ENCODE measurements at places on chromosomes 13 and 19.

DNA sequence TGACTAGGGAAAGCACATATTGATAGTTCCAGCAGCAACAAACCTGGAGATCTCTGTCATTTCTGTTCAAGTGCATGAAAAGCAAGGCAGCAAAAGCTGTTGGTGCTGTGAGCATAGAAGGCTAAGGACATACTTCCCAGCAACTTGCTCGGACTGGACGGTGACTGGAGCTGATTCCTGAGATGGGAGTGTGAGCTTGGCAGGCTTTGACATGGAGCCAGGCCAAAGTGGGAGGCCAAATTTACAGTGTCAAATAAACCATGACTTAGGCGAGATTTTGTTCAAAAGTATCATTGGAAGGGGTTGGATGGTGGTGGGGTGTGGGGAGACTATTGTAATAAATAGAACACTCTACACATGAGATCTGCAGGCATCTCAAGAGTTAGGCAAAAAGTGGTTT, 5.9 kb upstream of the ARGLU1 start:
- DNase-seq, result no peak

- peak; percentile 18 for DNase-seq
Observed at GRCh38 chr13:103140001-103140671, 73.9 kb upstream of the SLC10A2 start.

DNA sequence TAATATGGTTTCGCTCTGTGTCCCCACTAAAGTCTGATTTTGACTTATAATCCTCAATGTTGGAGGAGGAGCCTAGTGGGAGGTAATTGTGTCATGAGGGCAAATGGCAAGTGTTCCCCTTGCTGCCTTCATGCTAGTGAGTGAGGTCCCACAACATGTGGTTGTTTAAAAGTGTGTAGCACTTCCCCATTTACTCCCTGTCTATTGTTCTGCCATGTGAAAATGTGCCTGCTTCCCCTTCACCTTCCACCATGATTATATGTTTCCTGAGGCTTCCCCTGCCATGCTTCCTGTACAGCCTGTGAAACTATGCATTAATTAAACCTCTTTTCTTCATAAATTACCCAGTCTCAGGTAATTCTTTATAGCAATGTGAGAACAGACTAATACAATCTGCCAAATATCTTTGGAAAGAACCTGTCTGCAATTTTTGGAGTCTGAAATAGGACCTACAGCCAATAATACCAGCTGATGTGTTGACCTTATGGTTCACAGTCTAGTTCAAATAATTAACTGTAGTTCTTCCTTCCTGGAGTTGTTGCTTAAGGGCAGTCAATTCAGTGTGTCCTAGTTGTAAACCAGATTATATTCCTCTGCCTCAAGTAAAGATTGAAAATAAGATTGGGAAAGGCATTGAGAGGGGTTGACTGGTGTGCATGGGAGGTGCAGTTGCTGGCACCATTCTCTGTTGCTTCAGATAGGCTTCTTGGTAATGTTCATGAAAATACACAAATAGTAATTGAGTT, 1442.9 kb downstream of the SLITRK1 start:
- DNase-seq, result no peak

DNA sequence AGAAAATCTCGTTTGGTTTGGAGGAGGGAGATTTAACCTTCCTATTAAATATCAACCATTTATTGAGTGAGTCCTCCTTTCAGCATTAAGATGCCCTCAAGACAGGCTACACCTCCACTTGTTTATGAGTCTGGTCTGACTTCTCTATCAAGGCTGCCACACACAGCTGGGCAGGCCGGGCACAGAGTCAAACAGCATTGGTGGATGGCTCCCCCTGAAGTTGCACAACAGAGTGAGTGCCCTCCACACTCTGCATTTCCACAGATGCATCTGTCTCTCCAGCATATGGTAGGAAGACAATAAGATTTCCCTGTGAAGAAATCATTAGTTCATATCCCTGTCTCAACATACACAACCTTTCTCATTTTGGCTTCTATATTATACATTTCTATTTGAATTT, 31.4 kb downstream of the PHF11 start:
- no peak for DNase-seq

DNA sequence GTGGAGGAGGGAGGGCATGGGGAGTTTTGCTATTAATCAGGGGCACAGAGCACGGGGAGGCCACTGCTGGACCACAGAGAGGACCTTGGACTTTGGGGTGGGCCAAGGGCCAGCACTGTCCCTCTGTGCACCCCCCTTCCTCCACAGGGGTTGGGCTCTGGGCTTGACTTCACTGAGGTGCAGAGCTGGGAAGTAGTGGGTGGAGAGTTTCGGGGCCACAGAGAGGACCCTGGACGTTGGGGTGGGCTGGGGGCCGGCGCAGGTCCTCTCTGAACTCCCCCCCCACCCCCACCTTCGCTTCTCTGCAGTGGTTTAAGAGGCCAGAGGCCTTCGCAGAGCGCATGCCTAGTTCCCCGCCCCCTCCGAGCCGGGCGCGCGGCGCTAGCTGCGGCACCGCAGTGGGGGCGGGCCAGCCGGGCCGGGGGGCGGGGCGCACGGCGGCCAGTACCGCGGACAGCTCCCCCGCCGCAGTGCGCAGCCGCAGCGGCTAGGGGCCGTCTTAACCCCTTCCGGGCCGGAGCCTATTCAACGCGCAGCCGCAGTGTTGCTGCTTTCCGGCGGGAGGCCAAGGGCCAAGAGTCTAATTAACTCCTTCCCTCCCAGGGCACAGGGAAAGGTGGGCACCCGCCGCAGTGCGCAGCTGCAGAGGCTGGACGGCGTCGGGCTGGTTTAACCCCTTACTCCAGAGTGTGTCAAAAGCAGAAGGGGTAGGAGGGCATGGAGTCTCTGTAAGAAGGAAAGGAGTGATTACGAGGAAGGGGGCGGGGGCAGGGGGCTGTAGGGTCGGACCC, 3.7 kb downstream of the KCNC3 start:
- no peak for DNase-seq

DNA sequence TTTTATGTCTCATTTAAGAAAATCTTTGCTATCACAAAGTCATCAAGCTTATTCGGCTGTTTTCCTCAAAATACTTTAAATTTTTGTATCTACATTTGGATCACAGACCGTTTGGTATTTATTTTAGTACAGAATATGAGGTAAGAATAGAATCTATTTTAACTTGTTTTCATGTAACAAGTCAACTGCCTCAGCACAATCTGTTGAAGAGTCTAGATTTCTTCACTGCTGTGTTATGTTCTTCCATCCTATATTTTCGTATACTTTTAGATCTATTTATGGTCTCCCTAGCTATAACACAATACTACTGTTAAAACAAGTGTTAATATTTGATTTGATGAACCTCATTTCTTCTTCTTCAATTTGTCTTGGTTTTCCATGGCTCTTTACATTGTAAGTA, 61.6 kb upstream of the SGCG start:
- no peak for DNase-seq

DNA sequence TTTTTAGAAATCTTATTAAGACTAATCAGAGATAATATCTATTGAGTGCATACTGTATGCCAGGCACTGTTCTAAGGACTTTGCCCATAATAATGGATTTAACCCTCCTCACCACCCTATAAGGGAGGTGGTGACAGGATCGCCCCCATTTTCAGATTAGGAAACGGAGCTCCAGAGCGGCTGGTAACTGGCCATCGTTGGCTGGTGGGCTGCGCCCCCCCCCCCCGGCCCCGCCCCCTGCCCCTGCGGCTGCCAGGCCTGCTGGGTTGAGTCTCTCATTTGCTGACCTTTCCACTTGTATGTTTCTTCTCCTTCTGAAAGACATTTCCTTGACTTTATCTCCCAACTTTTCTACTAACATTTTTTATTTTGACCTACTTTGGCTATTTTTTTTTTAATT, 8.5 kb downstream of the ARHGEF7 start:
- DNase-seq, result no peak

- DNase-seq, result no peak
Observed at GRCh38 chr19:46076031-46076880, 35.5 kb upstream of the IGFL4 start.

DNA sequence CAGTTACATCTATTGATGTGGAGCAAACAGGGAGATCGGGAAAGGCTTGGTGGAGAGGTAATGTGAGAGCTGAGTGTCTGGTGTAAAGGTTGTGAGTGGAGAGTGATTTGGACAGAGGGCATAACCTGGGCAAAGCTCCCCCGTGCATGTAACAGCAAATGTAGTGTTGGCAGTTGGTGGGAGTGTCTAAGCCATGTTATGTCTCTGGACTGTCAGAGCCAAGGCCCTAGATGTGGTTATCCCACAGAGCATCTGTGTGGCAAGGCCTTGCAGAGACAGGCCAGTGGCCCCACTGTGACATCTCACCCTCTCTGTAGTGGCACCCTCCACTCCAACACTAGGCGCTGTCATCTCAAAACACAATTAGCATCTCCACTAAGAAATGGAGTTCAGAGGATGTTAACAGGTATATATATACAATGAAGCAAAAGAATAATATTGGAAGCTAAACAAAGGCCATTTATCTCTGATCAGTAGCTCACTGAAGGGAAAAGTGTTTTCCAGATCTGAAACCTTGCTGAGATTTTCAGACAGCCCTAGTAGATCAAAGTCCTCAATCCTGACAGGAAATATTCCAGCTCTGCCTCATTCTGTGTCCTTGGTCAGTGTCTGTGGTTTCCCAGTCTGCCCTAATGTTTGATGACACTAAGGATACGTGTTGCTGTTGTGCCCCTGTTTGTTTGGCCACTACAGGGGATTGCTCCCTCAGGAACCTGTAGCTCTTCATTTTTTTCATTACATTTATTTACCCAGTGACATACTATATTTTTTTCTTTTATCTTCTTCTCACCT, 20.2 kb downstream of the POLR1D start:
- DNase-seq, result no peak

GRCh38 chr13:25116044-25116443, 20.1 kb downstream of the PABPC3 start:
- no peak for DNase-seq

DNA sequence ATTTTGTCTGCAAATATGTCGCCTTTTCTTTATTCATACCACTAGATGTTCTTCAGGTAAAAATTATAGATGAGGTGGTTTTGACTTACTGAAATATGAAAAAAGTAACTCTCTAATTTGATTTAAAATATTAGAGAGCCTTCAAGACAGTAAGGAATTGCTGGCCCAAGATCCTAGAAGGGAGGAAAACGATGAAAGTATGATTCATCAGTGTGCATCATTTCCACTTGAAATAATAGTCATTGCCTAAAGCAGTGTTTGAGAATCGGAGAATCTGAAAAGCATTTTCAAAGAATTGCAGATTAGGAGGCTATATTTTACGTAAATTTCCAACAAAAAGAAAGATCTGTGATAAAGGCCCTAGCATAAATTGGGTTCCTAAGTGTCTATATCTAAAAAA, 1707.9 kb upstream of the PRR20A start:
- no peak for DNase-seq

GRCh38 chr19:6886277-6886897, 992 bp upstream of the ADGRE1 start:
- no peak for DNase-seq

- no peak for DNase-seq
Observed at GRCh38 chr19:35715355-35715809, 2.4 kb upstream of the KMT2B start.

- DNase-seq, result peak; percentile 44
Observed at GRCh38 chr19:10112895-10113591, 1.6 kb downstream of the P2RY11 start.

GRCh38 chr13:38730332-38730731, 43.5 kb downstream of the FREM2 start:
- no peak for DNase-seq

DNA sequence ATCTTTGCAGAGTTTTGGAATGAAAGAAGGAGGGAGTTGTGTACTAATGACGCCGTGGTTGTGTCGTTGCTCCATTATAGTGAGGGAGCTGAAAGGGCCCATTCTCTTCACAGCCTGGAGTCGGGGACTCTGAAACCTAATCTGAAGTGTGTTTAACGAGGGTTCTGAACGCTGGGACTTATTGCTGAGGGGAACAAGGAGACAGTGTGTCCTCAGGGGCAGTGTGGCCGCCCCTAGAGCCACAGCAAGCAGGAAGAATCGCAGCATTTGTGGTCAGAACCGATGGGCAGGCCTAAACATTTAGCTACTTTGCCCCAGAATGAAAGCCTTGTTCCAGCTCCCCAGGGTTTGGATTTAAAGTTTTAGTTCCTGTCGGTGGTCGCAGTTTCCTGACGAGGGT, 156.4 kb upstream of the RNF113B start:
- no peak for DNase-seq

GRCh38 chr19:46616631-46617322, 8.1 kb downstream of the PTGIR start:
- no peak for DNase-seq

DNA sequence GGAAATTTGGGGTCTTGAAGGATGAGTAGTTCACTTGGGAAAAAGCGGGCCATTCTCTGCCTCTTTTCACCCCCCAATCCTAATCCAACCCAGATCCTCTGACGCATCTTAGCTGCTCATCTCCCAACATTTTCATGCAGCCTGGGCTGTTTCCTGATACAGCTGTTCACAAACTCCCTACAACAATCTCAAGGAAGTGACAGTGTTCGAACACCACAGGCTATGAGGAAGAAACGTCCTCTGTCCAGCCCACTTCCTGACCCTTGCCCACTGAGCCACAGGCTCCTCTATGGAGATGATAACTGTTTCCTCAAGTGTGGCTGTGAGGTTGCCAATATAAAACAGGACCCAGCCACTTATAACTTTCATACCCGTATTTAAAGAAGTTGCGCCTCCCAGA, 16.2 kb downstream of the LMTK3 start:
- no peak for DNase-seq

- no peak for DNase-seq
Observed at GRCh38 chr19:9913237-9914000, 22.9 kb downstream of the OLFM2 start.

DNA sequence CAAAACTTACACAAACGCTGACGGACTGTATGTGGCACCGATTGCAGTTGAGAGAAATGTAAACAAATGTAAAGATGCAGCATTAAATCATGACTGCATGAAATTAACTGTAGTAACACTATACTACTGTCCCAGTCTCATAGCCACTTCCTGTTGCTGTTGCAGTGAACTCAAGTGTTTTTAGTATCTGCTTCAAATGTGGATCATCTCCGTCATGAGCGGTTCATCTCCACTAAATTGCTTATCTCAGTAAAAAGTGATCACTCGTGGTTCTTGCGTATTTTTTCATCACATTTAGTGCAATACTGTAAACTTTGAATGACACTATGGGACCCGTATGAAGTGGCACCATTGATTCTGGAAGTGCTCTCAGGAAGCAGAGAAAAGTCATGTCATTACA, 60.3 kb upstream of the RNF113B start:
- DNase-seq, result no peak

GRCh38 chr13:46041419-46041839, 11.1 kb downstream of the ZC3H13 start:
- no peak for DNase-seq

GRCh38 chr19:57552432-57552831, 7.2 kb downstream of the ZNF550 start:
- no peak for DNase-seq

- DNase-seq, result no peak
Observed at GRCh38 chr19:30167206-30167868, 204.8 kb upstream of the ZNF536 start.

DNA sequence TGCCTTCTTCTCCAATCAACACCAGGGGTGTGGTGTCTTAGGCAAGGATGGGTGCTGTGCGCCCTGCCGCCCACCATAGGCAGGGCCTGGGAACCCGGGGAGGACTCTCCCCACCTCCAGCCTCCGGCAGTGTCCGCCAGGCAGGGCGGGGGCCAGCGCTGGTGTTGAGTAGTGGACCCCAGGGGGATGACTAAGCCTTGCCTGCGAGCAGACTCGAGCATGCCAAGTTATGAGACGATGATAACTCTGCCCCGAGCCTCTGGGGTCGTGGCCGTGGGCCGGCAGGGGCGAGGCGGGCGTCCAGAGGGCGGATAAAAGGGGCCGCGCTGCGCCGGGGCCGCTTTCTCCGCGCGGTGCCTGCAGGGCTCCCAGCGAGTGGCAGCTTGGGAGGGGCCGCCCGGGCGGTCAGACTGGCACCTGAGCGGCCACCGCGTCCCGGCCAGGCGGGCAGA, at the start of gene MEDAG:
MEDAG (plus strand) TSS at position 340 of the 452 bp plus-strand sequence. CDS start 245 bp downstream, outside the sequence.
- DNase-seq, result no peak

Measured in GM12864 (cell line).